Transverse colon (tissue), 4 donors: ENCODE measurements at places on chromosomes 13 and 19. TPM values are rescaled to one million over a fixed set of nuclear protein-coding genes. Genes with fewer than 3 reads are reported as not detected.

- no peak for DNase-seq
Observed at GRCh38 chr13:98978280-98978679, 416 bp upstream of the DOCK9 start.

DNA sequence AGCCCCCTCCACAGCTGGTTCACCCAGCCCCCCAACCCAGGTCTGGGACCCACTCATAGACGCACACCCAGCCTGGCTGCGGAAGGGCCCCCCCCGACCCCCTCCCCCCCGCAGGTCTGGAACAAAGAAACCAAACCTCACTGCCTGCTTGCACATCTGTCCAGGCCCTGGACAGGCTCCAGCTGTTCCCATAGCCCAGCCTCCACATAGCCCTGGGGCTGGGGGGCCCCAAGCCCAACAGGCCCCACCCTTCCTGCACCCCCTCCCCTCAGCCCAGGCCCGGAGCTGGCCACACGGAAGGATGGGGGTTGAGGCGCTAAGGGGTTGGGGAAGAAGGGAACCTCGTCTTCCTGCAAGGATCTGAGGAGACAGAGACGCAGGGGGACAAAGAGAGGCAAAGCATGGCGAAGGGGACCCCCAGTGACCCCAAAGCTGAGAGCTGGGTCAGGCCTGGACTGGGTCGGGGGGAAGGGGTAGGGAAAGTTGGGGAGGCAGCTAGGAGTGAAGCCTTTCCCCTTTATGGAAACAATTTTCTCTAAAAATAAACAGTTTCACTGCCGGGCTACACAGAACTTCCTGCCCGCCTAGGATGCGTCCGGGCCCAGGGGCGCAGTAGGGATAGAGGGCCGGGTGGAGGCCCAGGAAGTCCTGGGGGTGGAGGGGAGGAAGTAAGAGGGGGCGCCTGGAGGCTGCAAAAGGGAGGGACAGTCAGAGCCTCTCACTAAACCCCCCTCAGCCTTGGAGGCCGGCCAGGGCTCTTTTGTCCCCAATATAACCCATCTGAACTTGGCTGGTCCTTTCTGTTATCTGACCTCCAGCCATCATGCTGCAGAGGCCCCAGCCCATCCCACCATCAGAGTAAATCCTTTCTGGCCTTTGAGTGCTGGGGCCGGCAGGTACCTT, 2.4 kb downstream of the KANK2 start:
- no peak for DNase-seq

DNA sequence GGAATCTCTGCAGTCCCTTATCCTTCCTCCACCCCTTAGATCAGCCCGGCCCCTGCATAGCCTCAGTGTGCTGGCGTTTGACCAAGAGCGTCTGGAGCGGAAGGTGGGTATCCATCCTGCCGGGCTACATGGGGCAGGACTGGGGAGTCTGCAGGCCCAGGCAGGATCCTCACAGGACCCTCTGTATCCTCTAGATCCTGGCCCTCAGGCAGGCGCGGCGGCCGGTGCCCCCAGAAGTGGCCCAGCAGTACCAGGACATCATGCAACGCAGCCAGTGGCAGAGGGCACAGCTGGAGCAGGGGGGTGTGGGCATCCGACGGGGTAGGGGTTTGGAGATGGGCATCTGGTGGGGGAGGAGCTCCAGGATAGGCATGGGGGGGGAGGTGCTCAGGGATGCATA, 8.9 kb downstream of the PODNL1 start:
- no peak for DNase-seq

- DNase-seq = no peak
Observed at GRCh38 chr13:32581177-32581786, 5.0 kb upstream of the PDS5B start.

DNA sequence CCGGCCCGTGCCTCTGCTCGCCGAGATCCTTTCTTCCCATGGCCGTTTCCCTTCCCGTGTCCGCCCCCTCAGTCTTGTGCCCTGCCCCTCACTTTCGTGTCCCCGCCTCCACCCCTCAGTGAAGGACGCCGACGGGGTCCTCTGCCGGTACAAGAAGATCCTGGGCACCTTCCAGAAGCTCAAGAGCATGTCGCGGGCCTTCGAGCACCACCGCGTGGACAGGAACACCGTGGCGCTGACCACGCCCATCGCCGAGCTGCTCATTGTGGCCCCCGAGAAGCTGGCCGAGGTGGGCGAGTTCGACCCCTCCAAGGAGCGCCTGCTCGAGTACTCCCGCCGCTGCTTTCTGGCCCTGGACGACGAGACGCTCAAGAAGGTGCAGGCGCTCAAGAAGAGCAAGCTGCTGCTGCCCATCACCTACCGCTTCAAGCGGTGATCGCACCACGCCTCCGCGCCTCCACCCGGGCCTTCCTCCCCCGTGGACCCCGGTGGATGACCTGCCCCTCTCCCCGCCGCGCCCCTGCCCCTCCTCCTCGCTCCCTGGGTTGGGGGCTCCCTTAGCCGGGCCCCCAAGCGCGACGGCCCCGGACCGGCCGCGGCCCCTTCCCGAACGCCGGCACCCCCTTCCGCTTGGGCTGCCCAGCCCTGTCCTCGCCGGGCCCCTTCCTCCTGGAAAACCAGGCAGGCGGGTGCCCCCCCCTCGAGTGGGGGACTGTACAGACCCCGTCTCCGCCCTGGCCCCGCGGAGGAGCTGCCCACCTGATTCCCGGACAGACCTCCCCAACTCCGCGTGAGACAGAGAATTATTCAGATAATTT, 2.3 kb upstream of the U2AF2 start:
- no peak for DNase-seq

DNA sequence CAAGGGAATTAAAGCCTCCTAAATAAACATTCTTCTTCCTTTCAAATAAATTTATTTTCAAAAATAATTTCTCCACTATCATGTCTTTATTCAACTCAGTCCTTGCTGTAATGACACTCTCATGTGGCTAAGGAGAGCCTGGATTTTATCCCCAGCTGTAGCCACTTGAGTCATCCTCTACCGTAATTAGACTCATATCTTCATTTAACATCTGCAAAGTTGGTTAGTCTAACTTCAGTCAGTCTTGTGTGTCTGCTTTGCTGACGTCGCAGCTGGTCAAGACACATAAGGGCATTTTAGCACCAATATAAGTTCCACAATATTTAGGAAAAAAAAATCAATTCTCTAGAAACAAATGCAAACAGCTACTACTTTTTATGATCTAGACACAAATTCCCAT, 776.4 kb upstream of the ATXN8OS start:
- no peak for DNase-seq

GRCh38 chr19:6372594-6373095, at the start of gene ALKBH7:
Gene ALKBH7, plus strand, starts transcription at chr19:6372794. Its CDS starts 27 bp downstream, at chr19:6372821.
- peak; percentile 99 for DNase-seq

- DNase-seq = no peak
Observed at GRCh38 chr13:106381091-106381490, 154.4 kb downstream of the EFNB2 start.

DNA sequence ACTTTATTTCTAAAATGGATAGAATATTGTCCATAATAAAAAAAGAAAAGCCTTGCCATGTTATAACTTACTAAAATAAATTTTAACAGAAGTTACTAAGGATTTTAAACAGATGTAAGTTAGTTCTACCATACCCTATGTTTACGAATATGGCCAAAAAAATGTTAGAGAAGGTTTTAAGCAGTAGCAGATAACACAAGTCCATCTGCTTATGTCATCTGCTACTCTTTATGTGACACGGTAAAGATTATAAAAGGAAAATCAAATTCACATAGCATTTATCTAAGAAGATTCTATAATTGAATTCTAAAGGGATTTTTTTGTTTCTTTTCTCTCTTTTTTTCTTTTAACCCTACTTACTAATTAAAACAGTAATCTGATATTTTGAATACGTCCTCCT, 114.2 kb upstream of the MIR17HG start:
- DNase-seq = no peak

- no peak for DNase-seq
Observed at GRCh38 chr13:79604752-79605151, 123.8 kb downstream of the NDFIP2 start.

GRCh38 chr19:17902701-17903100, 30.1 kb upstream of the CCDC124 start:
- no peak for DNase-seq

DNA sequence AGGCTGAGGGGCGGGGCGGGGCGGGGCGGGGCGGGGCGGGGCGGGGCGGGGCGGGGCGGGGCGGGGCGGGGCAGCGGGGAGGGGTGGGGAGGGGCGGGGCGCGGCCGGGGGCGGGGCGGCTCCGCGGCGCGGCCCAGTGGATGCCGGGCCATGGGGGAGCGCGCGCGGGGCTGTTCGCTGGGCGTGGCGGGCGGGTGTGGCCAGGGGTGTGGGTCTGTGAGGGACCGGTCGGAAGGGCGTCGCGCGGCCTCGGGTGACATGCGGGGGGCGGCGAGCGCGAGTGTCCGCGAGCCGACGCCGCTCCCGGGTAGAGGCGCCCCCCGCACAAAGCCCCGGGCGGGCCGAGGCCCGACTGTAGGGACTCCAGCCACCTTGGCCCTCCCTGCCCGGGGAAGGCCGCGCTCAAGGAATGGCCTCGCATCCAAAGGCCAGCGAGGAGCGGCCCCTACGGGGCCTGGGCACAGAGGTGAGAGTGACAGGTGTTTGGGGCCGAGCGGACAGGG, at the start of gene ZFP28:
Gene ZFP28 (plus strand): TSS at position 188 of the 503 bp plus-strand sequence. CDS start 71 bp downstream, at position 259.
- peak; percentile 81 for DNase-seq

- no peak for DNase-seq
Observed at GRCh38 chr19:12162513-12162881, 399 bp upstream of the ZNF136 start.

- DNase-seq = no peak
Observed at GRCh38 chr13:95256091-95256490, 45.2 kb downstream of the ABCC4 start.

GRCh38 chr19:7855426-7856108, 18.6 kb downstream of the PRR36 start:
- no peak for DNase-seq

DNA sequence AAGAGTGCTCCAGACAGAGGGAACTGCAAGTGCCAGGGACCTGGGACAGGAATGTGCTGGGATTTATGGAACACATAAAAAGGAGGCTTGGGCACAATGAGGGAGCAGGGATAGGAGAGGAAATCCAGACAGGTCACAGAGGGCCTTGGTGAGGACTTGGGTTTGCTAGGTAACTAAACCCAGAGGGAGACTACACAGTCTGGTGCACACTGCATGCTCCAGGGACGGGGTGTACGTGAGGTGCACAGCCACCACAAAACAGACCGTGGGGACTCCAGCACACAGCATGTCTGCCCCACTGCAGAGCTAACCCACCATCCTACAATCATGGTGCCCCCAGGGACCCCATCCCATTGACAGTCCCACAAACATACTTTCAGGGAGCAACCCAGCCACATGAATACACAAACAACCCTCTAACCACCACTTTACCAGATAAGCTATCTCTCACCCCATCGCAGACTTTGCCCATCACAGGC, 5.5 kb upstream of the ZFP36 start:
- DNase-seq = no peak

DNA sequence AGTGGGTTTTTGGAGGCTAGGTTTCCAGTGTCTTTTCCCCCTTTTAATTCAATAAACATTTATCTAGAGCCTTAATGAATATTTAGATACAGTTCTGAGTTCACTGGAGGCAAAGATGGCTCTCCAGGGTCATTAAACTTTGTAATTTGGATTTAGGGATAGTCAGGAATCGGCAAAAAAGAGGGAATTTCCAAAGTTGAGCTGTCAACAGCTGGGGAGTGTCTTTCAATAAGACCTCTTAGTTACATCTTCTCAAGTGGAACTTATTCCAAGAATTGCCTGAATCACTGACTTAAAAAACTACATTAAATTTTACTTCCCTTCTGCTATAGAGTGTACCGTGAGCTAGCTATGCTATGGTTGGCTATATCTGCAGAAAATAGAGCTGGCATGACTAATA, 2.0 kb downstream of the LRCH1 start:
- no peak for DNase-seq

DNA sequence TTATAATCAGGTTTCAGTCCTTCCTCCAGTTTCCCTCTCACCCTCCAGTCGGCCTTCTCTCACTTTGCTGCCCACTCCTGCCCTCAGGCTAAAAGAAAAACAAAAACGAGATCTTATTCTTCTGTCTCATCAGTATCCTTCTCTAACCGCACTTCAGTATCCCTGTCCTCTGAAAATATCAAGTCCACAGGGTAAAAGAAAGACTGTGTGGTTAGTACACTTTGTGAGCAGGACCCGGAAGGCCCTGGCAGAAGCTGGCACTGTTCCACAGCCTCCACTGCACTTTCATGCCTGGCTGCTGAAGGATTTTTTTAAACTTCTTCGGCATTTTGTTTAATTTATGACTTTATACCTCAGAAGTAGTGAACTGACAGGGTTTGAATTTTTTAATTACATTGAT, 51.8 kb downstream of the TM9SF2 start:
- DNase-seq = no peak

- no peak for DNase-seq
Observed at GRCh38 chr13:52599037-52599847, 43.0 kb upstream of the HNRNPA1L2 start.

GRCh38 chr13:99955107-99955746, 16.3 kb downstream of the ZIC5 start:
- no peak for DNase-seq

DNA sequence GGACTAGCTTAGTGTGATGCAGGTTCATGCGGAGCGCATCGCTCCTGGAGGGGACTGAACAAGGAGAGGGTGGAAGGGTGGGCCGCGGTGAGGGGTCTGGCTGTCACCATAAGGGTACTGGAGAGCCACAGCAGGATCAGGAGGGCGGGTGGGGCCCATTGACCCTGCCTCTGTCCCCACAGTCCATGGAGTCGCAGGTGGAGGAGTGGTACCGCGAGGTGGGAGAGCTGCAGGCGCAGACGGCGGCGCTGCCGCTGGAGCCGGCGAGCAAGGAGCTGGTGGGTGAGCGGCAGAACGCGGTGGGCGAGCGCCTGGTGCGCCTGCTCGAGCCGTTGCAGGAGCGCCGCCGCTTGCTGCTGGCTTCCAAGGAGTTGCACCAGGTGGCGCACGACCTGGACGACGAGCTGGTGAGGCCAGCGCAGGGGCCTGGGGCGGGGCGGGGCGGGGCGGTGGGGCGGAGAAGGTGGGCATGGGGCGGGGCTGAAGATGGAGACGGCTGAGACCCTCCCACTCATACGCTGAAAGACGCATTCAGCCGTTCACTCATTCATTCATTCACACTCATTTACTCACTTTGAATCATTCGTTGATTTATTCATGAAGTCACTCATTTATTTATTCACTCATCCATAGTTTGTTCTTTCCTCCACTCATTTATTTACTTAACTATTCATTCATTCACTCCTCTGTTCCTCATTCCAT, 27.5 kb upstream of the SHKBP1 start:
- DNase-seq = peak; percentile 59

Gene ZNF529
- total RNA-seq = 8.3 TPM

Gene PROZ
- not detected for total RNA-seq

Gene RGCC
- 5.6 TPM for total RNA-seq

Gene BEST2
- 147 TPM for total RNA-seq

Gene TUBB4A
- not detected for total RNA-seq

Gene NKG7
- 1.6 TPM for total RNA-seq

Gene RASIP1
- total RNA-seq = 11.1 TPM

Gene RETN
- total RNA-seq = not detected

Gene SBK2
- total RNA-seq = not detected

Gene FXYD3
- total RNA-seq = 3,919 TPM

Gene CDX2
- total RNA-seq = 199 TPM

Gene KLK2
- not detected for total RNA-seq

Gene KIR2DL4
- total RNA-seq = not detected

Gene RXFP2
- not detected for total RNA-seq

Gene ZNF473
- 60.2 TPM for total RNA-seq

Gene PRODH2
- not detected for total RNA-seq

Gene ZNF665
- 4.4 TPM for total RNA-seq

Gene CAPS
- 25.5 TPM for total RNA-seq

Gene SIGLEC8
- not detected for total RNA-seq
